ENCODE measurements at places on chromosomes 7 and 10. TPM values are rescaled to one million over a fixed set of nuclear protein-coding genes. Genes with fewer than 3 reads are reported as not detected.

TMEM229A gene
- total RNA-seq, result not detected

TRIM50 gene
- not detected for total RNA-seq

RAB19 gene
- total RNA-seq, result not detected

LEP gene
- total RNA-seq, result not detected

CCDC136 gene
- total RNA-seq, result 7.7 TPM

COL26A1 gene
- 0.11 TPM for total RNA-seq

HOXA5 gene
- 22.6 TPM for total RNA-seq

TMEM26 gene
- total RNA-seq, result not detected

PLEKHS1 gene
- total RNA-seq, result not detected

SPDYE16 gene
- total RNA-seq, result under 0.01 TPM

BAG3 gene
- total RNA-seq, result 9.4 TPM

CALCR gene
- not detected for total RNA-seq

GPR37 gene
- total RNA-seq, result 0.65 TPM

ZNF804B gene
- not detected for total RNA-seq

ABCB1 gene
- 11.8 TPM for total RNA-seq

NODAL gene
- not detected for total RNA-seq

SMARCD3 gene
- total RNA-seq, result 25.6 TPM

CPEB3 gene
- 0.46 TPM for total RNA-seq

SLC18A3 gene
- total RNA-seq, result not detected

MYH16 gene
- total RNA-seq, result 0.51 TPM

EXOC4 gene
- total RNA-seq, result 36.9 TPM

WDR11 gene
- 21.9 TPM for total RNA-seq

TUBB8 gene
- not detected for total RNA-seq

SUGCT gene
- total RNA-seq, result 11.8 TPM

FOXP2 gene
- total RNA-seq, result 1.7 TPM

FMC1 gene
- total RNA-seq, result 9.2 TPM

GJD4 gene
- total RNA-seq, result not detected

ANXA8L1 gene
- 26.7 TPM for total RNA-seq

HOXA4 gene
- 4.1 TPM for total RNA-seq

MTPN gene
- 77.8 TPM for total RNA-seq

ALOX5 gene
- 0.06 TPM for total RNA-seq

GCK gene
- not detected for total RNA-seq

TET1 gene
- 0.21 TPM for total RNA-seq

PIK3CG gene
- total RNA-seq, result 1.5 TPM

DLX6 gene
- 3.7 TPM for total RNA-seq

SEMA3E gene
- total RNA-seq, result 6.0 TPM

BMPER gene
- total RNA-seq, result 0.09 TPM

ADRB1 gene
- not detected for total RNA-seq

TMEM196 gene
- not detected for total RNA-seq

HACD1 gene
- 41.9 TPM for total RNA-seq

RBP4 gene
- not detected for total RNA-seq

NME8 gene
- total RNA-seq, result not detected
